Renal pelvis (tissue), 12 donors: ENCODE measurements at places on chromosomes 2 and 18. TPM values are rescaled to one million over a fixed set of nuclear protein-coding genes. Genes with fewer than 3 reads are reported as not detected.

- DNase-seq = no peak
Measured at GRCh38 chr18:25795213-25795612, 295.2 kb downstream of the SS18 start.

- no peak for DNase-seq
Measured at GRCh38 chr2:150626934-150627411, 139.5 kb upstream of the RND3 start.

DNA sequence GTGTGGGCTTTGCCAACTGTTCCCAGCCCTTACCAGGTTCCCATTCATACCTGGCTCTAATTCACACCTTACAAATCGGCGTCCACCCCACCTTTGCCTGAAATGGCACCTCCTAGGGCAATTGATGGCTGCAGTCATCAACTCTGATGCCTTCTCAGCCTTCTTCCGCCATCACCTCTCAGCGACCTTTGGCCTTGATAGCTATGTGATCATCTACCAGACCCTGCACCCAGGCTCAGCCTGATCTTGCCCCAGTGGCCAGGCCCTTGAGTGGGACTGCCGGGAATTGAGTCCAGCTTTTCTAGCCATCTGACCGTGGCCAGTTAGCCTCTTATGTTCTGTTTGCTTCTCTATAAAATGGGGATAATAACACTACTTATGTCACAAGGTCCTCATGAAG lies 32.5 kb downstream of the PSD4 start:
- DNase-seq = no peak

The CGREF1 gene
- polyA plus RNA-seq = 5.7 TPM
